ENCODE measurements at places on chromosomes 6 and 20.

GRCh38 chr6:83854766-83855165 lies 1.6 kb downstream of the RIPPLY2 start:
- no peak for DNase-seq

DNA sequence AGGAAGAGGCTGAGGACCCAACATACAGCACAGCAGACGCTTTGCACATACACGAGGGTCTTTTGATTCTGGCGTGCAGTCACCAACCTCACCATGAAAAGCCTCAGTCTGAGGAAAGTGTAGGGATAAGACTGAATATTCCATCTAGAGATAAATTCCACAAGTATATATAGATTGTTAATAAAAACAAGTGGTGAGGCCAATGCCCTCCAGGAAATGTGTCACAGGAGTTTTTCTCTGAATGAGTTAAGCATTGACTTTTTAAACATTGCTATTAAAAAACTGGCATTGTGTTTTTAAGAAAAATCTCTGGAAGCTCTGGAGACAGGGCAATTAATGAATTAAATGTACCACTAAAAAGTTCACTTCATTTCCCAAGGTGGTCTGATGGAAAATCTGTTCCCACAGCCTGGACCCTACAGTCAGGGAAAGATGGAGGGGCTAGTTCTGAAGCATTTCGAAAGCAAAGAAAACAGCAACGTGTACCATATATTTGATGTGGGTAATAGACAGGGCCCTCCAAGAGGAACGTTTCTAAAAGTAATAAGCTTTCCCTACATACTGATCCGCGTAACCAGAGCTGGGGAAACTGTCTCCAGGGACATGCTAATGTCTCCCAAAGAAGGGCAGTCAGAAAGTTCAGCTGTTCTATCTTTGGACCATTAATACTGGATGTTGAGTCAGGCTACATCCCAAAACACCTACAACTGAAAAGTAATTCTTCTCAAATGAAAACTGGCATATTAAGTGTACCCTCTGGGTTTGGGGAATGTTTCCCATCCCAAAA lies 301.1 kb downstream of the FOXC1 start:
- no peak for DNase-seq

DNA sequence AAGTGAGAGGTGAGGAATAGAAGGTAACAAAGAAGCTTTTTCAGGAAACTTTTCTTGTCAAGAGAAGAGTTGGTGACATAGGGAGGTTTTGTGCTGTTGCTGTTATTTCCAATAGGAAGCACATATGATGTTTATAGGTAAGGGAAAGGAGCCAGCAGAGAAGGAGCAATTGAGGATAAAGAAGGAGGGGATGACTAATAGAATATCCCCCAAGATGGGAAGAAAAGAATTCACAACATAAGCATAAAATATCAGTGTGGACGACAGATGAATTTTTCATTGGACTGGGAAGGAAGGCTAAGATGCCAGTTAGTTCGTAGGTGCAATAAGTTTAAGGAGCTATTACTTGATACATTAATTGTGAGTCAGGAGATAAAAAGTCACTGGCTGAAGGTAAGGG lies 8.5 kb upstream of the BEND6 start:
- no peak for DNase-seq

DNA sequence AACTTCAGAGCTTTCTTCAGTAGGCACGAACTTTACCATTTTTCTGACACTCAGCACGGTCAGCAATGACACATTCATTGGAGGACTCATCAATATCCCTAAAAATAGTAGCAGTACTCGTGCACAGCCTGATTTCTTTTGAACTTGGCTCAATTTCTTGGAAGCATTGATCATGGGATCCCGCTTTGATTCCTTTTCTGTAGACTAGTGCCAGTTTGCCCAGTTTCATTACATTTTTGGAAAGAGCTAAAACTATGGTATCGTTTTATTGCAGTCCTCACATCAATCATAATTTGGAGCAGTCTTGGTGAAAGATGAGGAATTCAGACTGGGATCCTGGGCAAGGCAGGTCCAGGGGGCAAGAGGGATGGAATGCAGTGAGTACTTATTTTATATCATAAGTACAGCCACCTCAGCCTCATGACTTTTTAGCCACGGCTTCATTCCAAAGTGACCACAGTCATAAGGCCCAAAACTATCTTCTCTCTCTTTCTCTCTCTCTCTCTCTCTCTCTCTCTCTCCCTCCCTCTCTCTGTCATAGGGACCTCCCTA lies 170.9 kb upstream of the AKAP12 start:
- no peak for DNase-seq

- no peak for DNase-seq
Measured at GRCh38 chr6:119802464-119802863, 452.9 kb upstream of the MAN1A1 start.

Measured in cortex of kidney (tissue), 1 donor.